ENCODE measurements at places on chromosomes 1 and 21.

- DNase-seq: no peak
Measured at GRCh38 chr1:100461222-100461621, 76.7 kb upstream of the GPR88 start.

GRCh38 chr1:213444224-213444623 lies 393.2 kb downstream of the RPS6KC1 start:
- DNase-seq: no peak

DNA sequence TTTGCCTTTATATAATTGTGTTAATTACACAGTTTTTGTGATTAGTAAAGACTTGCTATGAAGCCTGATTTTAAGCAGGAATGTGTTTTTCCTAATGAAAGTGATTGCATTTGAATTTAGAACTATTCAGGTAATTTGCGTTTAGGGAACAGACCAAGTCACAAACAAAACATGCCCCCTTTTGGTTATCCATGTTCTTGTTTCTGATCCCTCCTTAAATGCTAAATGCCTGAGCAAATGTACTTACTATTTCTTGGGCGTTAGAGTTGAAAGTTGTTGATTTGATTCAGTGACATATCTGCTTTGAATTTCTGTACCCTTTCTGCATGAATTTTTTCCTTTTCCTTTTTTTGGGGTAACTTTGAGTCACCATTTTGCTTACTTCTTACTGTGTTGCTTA lies 5.2 kb downstream of the POU2F1 start:
- DNase-seq: no peak

DNA sequence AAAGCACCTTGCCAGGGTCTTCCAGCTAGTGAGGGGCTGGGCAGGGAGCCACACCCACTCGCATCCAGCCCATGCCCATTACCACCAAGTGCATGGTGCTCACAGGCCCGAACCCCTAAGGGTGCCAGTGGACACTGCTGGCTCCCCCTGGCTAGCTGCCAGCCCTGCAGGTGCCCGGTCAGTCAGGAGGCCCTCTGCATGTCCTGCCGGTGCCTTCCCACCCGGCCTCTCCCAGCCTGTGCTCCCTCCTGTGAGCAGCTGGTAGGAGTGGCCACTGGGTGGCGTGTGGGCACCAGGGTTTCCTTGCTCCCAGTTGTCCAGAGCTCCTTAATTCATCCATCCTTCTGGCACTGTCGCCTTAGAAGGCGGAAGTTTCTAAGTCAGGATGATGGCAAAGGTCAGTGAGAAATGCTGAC lies 33.4 kb downstream of the QSOX1 start:
- no peak for DNase-seq

- peak; percentile 61 for DNase-seq
Measured at GRCh38 chr1:27161594-27161993, 6.7 kb upstream of the SLC9A1 start.

- DNase-seq: no peak
Measured at GRCh38 chr1:64623750-64624191, 121.1 kb upstream of the RAVER2 start.

- DNase-seq: no peak
Measured at GRCh38 chr1:23698466-23698865, 6.9 kb downstream of the RPL11 start.

DNA sequence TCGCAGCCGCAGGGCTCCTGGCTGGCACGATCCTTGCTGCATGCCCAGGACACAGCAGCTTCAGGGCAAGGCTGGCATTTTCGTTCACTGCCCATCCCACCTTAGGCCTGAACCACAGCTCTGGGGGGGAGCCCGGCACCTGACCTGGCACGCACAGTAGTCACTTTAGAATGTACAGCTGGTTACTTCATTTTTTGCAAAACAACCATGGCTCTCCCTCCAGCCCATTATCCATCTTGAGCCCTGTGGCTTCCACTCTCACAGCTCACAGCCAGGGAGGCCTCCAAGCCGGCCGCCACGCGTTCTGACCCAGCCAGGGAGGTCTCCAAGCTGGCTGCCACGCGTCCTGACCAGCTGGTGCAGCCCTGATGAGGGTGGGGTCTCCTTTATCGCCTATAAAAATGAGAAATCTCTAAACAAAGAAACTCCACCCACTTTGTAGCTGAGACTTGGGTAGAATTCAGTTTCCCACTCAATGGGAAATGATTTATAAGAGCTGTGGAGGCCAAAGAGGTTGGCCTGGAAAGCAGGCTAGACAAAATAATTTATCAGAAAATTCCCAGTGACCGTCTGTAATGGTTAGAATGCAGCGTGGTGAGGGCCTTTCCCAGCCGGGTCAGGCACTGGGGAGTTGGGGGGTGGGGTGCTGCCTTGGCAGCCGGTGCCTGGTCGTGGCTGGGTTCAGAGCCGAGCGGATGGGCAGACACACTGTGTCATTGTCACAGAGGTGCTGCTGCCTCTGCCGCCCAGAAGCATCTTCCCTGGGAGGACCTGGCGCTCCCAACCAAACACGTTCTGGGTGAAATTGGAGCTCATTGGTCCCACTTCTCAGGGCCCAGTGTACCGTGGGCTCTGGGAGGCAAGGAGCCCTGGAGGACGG lies 54.6 kb upstream of the ACTRT2 start:
- DNase-seq: no peak

- DNase-seq: no peak
Measured at GRCh38 chr1:201358596-201358995, 18.9 kb downstream of the TNNT2 start.

GRCh38 chr1:121518726-121519041 lies 333.9 kb downstream of the SRGAP2C start:
- DNase-seq: no peak

GRCh38 chr1:8116894-8117264 lies 90.8 kb upstream of the ERRFI1 start:
- DNase-seq: no peak

- DNase-seq: peak; percentile 66
Measured at GRCh38 chr1:24390924-24391782, 22.4 kb downstream of the STPG1 start.

- DNase-seq: peak; percentile 22
Measured at GRCh38 chr1:61174060-61174795, 91.9 kb downstream of the NFIA start.

GRCh38 chr21:41655259-41655658 lies 111.6 kb downstream of the RIPK4 start:
- no peak for DNase-seq

DNA sequence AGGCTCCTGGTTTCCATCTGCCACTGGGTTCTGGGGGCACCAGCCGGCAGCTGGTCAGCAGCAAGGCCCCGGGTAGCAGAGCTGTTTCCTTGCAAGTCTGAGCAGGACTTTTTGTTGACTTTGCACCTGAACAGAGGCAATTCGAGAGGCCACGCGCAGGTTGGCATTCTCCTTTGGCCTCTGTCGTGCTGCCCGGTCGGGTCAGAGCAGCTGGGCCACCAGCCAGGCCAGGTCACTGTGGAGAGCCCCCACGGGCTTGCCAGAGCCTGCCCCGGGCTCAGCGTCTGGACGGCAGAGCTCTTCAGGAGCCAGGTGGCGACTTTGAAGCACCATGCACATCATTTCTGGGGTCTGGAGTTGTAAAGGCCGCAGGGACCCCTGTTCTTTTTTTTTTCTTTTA lies 28.4 kb upstream of the TMEM52 start:
- no peak for DNase-seq

GRCh38 chr1:84117868-84118267 lies 26.2 kb upstream of the PRKACB start:
- DNase-seq: no peak

DNA sequence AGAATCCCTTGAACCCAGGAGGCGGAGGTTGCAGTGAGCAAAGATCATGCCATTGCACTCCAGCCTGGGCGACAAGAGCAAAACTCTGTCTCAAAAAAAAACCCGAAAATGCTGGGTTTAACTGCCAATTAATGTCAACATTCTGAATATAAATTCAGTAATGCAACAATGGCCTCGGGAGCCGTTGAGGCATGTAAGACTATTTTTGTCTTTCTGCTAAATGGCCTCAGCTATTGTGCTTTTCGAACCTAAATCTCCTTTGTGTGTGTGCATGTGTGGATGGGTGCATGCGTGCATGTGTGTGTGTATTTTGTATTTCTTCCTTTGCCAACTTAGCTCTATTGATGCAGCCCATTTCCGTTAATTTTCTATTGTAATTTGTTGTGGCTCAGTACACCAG lies 31.6 kb downstream of the CLIC4 start:
- no peak for DNase-seq

- DNase-seq: no peak
Measured at GRCh38 chr1:78304761-78305160, 186.0 kb upstream of the PTGFR start.

DNA sequence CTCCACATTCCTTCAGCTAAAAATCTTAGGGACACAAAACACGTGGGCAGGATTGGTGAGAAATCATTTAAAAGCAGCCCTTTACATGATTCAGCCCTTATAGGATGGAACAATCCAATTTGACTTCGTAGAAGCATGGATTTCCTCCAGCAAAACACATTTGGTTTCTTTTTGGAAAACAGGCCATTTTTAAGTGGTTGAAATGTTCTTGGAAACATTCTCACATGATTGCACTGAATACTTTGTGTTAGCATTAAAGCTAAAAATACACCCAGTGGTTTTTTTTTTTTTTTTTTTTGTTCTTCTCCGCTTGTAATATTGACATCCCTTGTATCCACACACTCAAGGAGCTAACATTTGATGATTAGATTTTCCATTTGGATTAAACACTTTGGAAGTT lies 42.1 kb upstream of the ABCG1 start:
- no peak for DNase-seq

DNA sequence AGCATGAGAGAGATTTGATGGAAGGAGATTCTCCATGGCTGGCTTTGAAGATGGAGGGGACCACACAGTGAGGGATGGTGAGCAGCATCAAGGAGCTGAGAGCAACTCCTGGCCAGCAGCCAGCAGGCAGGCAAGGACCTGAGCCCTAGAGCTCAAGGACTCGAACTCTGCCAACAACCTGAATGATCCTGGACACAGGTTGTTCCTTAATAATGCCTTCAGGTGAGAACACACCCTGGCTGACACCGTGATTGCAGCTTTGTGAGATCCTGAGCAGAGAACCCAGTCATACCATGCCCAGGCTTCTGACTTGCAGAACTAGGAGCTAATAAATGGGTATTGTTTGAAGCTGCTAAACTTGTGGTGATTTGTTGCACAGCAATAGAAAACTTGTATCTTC lies 183.1 kb downstream of the LMX1A start:
- no peak for DNase-seq
